ENCODE measurements at places on chromosomes 5 and 9.
A peak's percentile ranks its signal among the peaks of the same experiment; 100 is the strongest.

DNA sequence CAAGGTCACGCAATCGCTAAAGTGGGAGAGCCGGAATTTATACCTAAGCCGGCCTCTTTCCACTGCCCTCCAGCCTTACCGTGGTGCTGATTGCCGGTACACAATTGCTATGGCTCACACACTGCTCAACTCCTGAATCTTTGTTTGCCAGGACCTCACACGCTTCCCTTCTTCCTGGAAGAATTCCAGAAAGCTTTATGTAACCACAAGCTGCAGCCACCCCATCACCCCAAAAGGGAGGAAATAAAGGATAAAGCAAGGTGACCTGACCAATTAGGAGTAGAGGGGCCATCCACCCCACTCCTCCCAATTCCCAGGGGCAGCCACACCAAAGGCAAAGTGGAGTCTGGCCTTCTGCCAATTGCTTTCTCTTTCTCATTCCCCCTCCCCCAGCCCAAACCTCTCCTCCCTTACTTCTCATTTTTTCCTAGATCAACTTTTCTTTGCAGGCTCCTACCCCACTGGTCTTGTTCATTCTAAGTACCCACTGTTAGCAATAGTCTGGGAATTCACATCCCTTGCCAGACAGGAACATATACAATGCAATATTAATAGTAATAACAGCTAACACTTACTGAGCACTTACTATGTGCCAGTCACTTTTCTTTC lies 18.0 kb upstream of the CDC23 start:
- DNase-seq = peak; percentile 16

DNA sequence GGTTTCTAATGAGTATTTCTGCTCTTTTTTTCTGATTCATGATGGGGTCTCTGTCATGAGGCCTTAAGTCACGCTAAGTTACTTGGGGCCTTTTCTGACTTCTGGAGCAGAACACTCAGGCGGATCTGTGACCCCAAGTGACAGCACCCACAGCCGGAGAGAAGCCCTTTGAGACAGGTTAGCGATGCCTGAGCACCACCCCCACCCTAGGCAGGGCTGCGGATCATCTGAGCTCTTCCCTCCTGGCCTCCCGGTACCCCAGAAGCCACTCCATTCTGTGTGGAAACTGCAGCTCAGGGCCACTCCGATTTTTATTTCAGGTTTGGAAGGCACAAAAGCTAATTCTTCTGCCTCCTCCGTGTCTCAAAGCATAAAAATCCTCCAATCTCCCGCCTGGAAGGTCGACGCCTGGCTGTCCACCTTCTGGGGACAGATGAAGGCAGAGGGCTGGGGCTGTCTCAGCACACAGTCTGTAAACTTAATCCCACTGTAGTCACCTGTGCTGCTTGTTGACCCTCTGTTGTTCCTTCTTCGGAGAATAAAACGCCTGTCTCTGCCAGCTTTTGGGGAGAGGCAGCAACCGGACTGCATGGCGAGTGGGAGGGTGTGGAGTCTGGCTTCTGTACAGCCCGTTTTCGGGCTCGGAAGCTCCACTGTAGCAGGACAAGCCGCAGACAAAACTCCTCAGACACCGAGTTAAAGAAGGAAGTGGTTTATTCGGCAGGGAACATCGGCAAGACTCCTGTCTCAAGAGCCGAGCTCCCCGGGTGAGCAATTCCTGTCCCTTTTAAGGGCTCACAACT lies 88.8 kb downstream of the SPRY4 start:
- no peak for DNase-seq

DNA sequence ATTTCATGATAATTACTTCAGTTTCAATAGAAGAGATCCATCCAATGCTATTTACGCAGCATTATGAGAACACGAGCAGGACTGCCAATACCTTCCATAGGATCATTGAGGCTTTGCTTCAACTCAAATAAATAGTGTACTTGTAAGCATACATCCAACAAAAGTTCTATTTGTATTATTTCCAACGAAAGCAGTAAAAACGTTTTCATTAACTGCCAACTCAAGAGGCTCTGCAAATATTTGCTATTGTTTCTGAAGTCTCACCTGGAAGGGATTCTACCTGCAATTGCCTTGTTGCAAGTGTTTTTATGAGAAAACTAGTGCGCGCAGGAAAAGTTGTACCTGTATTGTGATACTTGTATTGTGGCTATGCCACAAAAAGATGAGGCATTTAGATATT lies 11.0 kb upstream of the GNPDA1 start:
- no peak for DNase-seq

DNA sequence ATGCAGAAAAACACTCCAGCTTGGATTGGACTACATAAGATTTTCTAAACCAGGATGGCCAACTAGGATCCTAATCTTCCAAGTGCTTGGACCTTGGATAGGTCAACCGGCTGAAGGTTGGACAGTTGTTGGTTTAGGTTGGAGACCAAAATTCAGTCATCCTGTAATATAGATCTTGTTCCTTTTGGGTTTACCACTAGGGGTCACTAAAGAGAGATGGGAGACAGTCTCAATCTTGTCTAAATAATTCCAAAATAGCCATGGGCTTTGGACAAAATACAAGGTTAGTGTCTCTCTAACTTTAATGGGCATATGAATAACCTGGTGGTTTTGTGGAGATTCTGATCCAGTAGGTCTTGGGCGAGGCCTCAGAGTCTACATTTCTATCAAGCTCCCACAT lies 148.7 kb upstream of the ERCC6L2 start:
- peak; percentile 71 for DNase-seq

DNA sequence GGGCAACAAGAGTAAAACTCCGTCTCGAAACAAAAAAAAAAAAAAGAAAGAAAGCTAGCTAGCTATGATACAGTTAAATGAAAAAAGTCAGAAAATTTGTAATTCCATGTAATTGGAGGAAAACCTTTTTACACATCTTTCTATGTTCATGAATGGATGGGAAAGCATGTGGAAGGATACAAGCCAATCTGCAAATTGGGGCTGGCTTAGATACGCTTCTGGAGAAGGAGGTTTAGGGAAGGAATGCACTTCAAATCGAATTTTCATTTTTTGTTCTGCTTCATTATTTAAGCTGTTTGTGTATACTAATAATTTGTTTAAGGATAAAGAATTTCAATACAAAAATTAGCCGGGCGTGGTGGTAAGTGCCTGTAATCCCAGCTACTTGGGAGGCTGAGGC lies 6.7 kb downstream of the VDAC1 start:
- no peak for DNase-seq

DNA sequence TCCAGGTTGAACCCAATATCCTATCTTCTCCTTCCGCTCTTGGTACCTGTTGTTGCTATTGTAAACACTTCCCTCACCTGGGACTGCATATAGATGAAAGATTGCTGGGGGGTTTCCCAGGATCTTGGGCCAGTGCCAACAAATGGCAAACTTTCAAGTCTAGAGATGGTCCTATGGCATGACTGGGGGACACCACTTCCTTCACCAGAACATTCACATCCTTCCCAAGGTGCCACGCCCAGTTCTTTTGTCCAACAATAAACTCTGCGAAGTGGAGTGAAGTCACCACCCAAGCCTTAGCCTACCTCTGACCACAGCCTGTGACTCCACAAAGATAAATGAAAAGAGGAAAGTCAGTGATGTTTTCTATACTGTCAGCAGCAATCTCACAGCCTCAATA lies 34.4 kb downstream of the DOCK8 start:
- peak; percentile 23 for DNase-seq

GRCh38 chr9:2872931-2873323 lies 29.0 kb upstream of the PUM3 start:
- DNase-seq = no peak

GRCh38 chr5:81922854-81923279 lies 49.0 kb upstream of the ATG10 start:
- no peak for DNase-seq

DNA sequence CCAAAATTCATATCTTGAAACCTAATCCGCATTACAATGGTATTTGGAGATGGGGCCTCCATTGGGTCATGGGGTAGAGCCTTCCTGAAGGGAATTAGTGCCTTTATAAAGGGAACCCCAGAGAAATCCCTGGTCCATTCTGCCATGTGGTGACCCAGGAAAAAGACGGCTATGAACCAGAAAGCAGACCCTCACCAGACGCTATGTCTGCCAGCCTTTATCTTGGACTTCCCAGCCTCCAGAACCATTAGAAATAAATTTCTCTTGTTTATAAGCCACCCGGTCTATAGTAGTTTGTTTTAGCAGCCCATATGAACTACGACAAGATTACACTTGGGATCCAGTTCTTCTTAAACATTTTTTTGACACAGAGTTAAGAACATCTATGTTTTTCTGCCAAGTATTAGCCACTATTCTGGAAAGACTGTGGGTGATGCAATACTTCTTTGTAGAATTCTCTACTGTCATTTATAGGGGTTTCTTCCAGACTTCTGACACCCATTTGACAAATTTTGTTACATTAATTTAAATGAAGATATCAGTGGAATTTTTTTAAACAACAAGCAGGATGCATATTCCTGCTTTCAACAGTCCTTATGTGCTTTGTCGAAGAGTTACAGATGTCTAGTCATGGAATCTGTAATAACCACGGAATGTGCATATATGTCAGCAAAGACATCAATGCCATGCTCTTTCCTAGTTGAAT lies 572.4 kb downstream of the NR2F1-AS1 start:
- DNase-seq = no peak

DNA sequence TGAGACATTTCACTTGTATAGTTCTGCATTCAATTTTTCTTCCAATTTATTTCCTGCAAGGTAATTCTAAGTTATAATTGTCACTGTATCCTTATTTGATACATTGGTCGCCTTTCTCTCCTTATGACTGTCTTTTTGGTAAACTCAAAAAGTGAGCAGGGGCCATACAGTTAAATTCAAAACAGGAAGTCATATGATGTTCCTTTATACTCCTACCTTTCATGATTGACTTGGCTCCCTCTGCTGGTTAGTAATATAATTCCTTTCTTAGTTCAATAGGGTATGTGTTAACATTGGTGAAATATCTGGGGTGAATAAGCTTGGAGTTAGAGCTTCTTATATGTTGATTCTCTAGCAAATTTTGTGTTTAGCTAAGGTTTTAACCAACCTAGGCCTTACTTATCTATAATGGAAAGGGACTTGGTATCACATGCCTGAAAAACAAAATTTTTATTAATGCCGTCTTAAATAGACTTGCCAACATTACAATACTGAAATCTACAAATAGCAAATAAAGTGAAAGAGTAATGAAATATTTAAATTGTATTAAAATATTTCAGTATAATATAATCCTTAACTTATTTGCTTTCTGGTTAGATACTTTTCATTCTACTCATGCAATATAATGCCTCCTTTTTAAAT lies 6.0 kb upstream of the NIPBL start:
- peak; percentile 93 for DNase-seq

DNA sequence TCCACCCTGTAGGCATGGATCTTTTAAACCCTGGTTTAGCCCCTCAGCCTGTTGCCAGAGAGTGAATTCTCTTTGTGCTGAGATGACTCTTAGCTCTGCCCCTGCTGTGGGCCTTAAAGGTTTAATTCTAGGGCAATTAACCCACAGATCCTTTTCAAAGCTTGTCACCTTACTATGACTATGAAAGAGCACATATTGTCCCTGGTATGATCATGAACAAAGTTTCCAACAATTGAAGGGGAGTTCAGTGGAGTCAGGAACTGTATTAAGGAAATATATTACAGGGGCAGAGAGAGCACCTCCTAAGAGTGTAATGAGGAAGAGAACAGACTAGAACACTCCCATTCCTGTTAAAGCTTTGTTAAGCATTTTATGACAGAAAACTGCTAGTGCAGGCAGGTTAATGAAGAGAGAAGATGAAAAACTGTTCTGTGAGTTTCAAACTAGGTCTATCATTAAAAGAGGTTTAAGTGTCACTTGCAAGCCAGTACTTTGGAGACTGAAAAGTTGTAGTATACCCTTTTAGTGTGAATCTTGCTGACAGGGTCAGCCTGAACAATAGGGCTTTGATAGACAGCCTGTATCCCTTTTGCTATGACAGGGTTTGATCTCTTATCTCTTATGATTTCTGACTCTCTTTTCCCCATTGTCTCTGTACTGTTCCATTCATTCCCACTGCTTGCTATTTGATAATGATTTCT lies 104.2 kb upstream of the ELL2 start:
- no peak for DNase-seq

- DNase-seq = no peak
Measured at GRCh38 chr9:15889555-15889954, 336.7 kb downstream of the CCDC171 start.

DNA sequence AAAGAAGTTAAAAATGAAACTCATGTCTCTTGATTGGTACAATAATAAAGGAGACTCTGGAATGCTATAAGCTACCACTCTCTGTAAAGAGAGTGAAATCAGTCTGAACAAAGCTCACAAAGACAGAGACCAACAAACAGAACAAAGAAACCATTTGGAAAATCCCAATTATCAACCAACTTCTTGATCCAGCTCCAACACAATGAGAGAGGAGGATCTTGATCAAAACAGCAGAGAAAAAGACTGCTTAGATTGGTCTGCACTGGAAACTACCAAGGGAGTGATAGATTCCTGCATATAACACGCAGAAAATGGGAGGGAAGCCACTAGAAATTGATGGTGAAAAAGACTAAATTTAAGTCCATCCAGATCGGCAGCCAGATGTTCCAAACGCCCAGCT lies 23.1 kb upstream of the RNF38 start:
- no peak for DNase-seq

Data from suppressor macrophage treated with lipopolysaccharide for 1 hour (primary cell).